ENCODE measurements at places on chromosomes 6 and 20. TPM values are rescaled to one million over a fixed set of nuclear protein-coding genes. Genes with fewer than 3 reads are reported as not detected.

The NRN1 gene
- total RNA-seq, result 0.45 TPM

The TMC2 gene
- not detected for total RNA-seq

The SYTL3 gene
- total RNA-seq, result 10.3 TPM

The C20orf141 gene
- not detected for total RNA-seq

The ANKRD66 gene
- total RNA-seq, result not detected

The HCRTR2 gene
- total RNA-seq, result not detected

The NFYA gene
- total RNA-seq, result 38.8 TPM

- DNase-seq, result no peak
These were observed 574.4 kb downstream of the RNF144B start for GRCh38 chr6:18961566-18961965.

DNA sequence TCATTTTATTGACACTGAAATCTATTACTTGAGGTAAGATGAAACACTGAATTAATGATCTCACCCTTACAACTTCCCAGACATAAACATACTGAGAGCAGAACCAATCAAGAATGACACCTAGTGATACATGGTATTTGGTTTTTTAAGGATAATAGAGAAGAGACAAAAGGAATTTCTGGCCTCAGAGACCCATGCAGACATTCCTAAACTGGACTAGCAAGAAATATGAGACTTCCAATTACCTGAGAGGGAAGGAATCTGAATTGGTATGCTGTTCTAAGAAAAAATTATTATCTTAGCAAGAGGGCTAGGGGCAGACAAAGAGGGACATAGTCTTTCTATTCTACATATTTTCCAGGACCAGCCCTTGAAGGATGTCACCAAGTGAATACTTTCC is 141.1 kb downstream of the BMP5 start:
- peak; percentile 4 for DNase-seq

DNA sequence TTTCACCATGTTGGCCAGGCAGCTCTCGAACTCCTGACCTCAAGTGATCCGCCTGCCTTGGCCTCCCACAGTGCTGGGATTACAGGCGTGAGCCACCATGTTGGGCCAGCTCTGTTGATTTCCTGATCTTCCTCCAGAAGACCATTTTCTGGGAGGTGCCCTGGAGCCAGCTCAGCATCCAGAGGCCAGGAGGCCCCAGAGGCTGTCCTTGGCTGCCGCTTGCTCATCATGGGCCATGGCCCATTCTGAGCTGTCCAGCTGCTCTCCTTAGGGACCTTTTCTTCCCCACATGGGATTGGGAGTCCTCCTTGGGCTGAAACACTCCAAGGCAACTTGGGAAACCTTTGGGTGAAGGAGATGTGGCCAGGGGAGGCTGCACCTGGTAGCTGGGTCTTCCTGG is 15.4 kb downstream of the LRRC73 start:
- no peak for DNase-seq

- no peak for DNase-seq
These were observed 534.0 kb downstream of the PKHD1 start for GRCh38 chr6:51553246-51554015.

DNA sequence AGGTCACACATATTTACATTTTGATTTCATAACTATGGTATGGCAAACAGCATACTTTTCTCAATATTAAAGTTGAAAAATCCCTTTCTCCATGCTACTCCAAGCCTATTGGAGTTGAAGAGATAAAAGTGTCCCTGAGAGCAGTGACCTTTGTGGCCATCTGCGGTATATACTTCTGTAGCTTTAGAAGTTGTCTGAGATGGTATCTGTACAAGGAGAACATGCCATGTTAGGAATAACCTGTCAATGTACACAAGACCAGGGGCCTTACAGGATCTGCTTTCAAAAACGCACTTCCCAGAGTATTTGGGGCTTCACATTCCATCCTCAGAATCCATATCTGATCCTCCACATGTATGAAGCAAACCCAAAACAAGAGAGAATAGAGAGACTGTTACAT is 226.7 kb downstream of the MEI4 start:
- no peak for DNase-seq

DNA sequence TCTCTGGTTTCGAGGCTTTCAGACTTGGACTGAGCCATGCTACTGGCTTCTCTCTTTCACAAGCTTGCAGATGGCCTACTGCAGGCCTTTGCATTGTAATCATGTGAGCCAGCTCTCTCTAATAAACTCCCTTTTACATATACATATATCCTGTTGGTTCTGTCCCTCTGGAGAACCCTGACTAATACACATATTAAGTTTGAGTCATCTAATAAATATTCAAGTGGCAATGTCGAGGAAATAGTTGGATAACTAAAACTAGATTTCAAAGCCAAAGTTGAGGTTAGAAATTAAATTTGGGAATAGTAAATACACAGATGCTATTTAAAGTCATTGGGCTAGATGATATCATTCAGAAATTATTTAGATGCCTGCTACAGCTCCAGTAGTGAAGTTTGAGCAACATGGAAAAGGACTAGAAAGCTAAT is 1343.4 kb downstream of the GRIK2 start:
- peak; percentile 19 for DNase-seq

DNA sequence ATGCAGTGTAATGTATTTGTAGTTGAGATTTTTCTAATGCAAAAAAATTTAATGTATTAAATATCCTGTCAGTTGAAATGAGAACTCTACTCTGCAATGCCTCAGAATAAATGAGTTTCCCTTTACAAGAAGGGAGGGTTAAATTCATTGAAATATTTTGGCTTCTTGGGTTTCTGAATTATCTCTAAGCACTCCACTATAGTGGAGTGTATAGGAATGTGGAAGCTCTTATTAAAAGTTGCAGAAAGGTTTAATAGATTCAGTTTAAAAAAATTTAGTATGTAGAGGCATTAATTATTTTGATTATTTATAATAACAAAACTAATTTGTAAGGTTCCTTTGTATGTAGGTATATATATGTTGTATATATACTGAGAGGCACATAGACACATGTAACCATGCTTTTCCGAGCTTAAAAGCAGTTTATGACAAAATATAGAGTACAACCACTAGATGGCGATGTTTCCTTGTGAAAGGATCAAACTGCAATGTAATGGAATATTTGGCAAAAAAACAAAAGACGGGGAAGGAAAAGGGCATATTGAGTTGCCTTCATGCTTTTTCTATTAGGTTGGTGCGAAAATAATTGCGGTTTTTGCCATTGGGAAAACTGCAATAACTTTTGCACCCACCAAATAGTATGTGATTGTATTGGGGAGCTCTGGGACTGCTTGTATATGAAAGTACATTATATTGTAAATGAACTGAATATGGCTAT is 144.2 kb downstream of the MYO6 start:
- DNase-seq, result peak; percentile 76

DNA sequence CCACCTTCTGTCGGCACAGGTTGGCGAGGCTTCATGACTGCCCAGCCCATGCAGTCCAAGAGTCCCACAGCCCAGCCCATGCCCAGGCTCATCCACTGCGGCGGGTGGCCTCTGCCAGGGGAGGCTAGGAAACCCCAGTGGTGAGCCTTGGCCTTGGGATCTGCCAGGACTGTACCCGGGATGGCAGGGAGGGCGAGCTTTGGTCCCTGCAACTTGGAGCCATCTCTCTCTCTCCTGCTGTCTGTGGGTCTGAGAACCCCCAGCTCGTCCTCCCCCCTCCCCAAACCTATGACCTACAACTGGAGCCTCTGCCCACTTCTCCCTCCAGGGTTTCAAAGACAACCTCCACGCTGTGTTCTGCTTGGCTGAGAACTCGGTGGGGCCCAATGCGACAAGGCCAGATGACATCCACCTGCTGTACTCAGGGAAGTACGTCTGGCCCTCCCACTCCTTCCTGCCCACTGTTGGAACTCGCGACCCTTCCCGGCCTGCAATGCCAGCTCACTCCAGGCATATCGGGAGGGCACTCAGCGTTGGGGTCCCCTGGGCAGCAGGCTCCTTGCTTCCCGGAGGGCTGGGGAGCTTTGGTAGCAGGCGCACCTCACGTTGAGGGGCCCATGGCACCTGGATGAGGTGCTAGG is 19.7 kb downstream of the NPEPL1 start:
- DNase-seq, result no peak

GRCh38 chr6:130625825-130626527 is 201.2 kb upstream of the SMLR1 start:
- DNase-seq, result peak; percentile 22

DNA sequence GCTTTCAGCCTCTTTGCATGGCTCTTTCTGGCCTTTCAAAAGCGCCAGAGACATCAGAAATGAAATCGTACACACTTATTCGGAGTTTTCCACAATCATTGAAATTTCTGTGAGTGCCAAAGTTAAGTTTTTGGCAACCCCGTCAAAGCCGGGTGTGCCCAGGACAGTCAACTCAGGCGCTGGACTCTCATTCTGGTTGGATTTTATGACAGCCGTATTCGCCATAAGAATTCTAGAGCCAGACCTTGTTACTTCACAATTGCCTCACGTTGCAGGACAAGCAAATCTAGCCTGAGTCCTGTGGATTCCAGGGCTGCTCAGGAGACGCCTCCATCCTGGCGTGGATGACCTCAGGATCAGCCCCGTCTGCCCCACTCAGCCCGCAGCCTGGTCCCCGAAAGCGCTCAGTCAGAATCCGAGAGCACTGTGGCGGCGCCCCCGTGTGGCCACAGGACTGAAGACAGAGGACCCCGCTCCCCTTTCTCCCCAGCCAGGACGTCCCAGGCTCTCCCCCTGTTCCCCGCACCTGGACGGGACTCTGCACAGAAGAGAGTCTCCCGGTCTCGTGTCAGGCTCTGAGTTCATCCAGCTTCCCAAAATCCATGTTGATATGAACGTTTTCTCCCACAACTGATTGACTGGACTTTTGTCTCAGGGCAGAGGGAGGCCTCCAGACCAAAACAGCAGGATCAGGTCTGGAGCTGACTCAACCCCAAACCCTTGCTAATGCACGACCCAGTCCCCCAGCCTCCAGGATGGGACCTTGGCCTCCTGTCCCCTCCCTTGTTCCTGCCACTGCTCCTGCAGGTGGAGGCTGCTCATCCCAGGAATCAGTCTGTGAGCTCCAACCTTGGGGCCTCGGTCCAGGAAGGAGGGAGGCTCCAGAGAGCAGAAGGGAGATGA is 38.2 kb downstream of the MICA start:
- no peak for DNase-seq

- no peak for DNase-seq
These were observed 67.1 kb upstream of the DUSP22 start for GRCh38 chr6:225121-225721.

GRCh38 chr6:92887871-92888270 is 531.5 kb downstream of the EPHA7 start:
- no peak for DNase-seq

GRCh38 chr20:6466075-6466810 is 301.2 kb upstream of the BMP2 start:
- peak; percentile 4 for DNase-seq

DNA sequence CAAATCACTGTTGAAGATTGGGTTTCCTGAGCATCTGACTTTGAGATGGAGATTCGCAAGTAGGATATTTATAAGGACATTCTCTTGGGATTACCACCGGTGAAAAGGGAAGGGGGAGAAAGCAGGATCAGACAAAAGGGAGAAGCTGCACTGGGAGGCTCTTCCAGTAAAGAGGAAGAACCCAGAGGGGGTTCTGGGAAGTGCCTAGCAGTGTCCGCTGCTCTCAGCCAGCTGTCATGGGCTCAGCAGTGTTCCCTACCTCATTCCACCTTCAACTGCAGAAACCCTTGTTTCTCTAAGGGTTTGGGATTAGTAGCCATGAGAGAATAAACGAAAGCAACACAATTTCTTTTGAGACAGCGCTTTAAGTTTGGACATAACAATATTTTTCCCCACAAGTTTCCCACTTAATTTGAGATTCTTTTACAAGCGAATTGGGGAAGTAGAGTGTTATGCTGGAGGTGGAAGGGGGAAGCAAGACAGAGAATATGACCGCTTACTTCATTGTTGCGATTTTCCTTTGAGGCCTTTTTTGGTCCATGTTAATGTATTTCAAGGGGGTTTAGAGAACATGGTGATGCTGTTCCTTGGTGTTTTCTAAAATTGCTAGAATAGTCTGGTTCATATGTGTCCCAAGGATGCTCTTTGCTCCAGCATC is 154.5 kb upstream of the SCGN start:
- no peak for DNase-seq

DNA sequence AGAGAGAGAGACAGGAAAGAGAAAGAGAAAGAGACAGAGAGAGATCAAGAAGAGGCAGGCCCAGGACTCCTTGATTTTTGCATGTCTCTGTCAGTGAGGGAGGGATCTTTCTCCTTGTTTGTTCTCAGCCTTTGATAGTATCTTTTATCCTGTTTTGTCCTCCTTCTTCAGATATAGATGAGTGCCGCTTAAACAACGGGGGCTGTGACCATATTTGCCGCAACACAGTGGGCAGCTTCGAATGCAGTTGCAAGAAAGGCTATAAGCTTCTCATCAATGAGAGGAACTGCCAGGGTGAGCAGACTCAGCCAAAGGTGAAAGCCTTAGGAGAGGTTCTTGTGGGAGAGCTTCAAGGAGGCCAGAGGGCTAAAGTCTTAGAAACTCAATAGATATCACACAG is 20.0 kb upstream of the ZNF76 start:
- no peak for DNase-seq

- peak; percentile 76 for DNase-seq
These were observed 106.5 kb upstream of the LAMP5 start for GRCh38 chr20:9407805-9408421.

DNA sequence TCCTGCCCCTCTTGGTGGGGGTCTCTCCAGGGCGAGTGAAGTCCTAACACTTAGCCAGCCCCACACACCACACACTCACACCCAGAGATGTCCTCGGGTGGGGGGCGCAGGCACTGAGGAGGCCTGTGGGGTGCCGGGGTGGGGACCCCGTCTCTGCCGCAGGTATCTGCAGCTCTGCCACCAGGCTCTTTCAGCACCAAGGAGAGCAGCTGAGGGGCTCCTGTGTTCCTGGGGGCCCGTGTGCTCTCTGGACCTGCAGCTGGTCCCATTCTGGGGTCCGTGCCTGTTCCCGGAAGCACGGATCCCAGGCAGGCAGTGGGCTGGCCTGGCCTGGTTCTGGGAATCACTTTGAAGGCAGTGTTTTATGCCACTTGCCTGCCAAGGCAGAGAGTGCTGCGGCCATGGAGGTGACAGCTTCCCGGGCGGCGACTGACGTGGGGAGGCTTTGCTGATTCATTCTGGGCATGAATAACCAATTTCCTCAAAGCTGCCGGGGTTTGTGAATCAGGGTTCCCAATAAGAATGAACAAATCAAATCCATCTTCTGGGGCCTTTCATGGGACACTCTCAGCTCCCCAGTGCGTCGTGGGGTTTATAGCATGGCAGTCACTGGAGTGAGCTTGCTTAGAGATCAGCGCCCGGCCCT is 54.4 kb upstream of the SLCO4A1 start:
- DNase-seq, result no peak

GRCh38 chr6:12605888-12606345 is 110.7 kb upstream of the PHACTR1 start:
- peak; percentile 70 for DNase-seq

- no peak for DNase-seq
These were observed 48.6 kb upstream of the COL9A1 start for GRCh38 chr6:70351461-70351860.

- DNase-seq, result peak; percentile 67
These were observed 24.4 kb downstream of the FOXQ1 start for GRCh38 chr6:1336246-1336843.

DNA sequence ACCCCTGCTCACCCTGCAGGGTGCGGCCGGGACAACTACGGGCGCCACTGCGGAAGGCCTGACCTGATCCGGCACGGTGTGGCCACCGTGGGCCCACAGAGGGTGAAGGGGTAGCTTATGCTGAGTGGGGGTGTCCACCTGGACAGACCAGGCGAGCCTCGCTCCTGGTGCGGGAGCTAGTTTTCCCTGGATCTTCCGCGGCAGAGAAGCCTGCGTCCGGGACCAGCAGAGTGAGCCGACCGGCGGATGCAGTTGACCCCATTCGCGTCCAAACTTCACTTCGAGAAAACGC is 38.2 kb downstream of the NCR2 start:
- DNase-seq, result no peak

- DNase-seq, result no peak
These were observed 102.1 kb downstream of the NRSN1 start for GRCh38 chr6:24228123-24228522.

Data from renal cortical epithelial cell (primary cell).